ENCODE measurements at places on chromosomes 3 and 15.
A peak's percentile ranks its signal among the peaks of the same experiment; 100 is the strongest.

DNA sequence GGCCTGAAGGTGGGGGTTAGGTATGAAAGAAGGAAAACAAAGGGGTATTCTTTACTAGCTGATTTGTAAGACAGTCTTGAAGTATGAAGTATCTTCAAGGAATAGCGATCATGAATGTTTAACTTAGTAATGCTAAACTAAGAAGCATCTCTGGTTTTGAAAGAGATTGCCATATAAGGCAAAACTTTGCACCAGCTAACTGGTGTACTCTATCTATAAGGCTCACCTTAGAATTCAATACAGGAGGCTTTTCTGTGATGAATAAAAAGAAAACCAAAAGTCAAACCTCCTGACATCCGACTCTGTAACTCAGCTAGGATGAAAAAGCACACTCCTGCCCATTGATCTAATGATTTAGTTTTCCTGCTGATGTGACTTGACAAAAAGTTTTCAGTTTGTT lies 54.7 kb downstream of the FOXP1 start:
- no peak for DNase-seq

DNA sequence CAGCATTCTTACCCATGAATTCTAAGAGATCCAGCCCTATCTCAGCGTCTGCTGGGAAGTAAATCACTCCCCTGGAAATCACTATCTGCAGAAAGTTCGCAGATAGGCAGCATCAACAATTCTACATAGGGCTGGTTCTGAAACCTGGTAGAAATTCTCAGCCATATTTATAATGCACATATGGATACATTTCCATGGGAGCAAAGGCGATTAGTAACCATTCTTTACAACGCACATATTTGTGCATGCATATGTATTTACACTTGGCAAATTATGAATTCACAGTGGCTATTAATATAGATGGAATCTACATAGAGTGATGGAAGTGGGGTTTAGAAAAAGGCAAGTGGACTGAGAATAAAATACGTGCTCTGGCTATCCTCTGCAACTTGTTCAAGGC lies 128.0 kb upstream of the FOXB1 start:
- no peak for DNase-seq

DNA sequence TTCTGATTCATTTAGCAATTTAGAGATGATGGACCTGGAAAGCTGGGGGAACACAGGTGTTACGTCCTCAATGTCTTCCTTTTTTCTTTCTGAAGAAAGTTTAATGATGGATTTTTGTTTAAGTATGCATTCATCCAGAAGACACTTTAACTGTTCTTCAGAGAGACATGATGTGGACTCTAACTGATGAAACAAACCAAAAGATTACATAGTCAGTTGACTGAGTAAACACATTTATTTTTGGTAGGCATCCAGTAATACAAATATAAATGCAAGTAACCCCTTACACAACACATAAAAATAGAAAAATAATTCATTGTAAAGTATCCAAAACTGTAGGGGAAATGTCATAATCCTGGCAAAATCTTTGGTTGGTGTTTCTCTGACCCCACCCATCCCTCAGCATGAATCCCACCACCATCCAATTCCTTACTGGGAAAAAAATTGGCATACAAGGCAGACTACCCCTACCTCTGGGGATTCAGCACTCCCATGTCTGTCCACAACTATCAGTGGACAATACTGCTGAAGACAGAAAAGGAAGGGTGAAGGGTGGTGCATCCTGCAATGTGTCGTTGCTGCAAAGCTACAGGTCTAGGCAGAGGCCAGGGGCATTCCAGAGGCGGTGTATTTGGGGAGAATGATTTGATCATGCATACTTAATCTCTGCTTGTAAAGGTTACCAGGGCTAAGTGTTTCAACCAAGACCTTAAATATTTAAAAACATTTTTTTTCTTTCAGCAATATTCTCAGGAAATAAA lies 37.4 kb downstream of the THBS1 start:
- no peak for DNase-seq

DNA sequence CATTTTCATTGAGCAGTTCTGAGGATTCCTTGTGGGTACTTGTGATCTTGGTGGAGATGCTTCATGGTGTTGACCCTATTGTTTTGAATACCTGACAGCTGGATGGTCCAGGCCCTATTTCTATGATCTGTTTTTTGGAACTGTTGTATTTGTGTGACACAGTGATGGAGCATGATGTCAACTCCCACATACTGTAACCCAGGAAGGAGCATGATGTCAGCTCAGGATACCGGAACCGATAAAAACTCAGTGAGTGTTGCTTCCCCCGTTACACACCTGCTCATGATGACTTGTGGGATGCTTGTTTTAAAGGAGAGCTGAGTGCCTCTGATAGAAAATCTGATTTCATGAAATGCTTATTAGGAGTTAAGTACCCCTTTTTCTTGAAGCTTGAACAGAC lies 45.1 kb downstream of the ZBTB38 start:
- DNase-seq: no peak

DNA sequence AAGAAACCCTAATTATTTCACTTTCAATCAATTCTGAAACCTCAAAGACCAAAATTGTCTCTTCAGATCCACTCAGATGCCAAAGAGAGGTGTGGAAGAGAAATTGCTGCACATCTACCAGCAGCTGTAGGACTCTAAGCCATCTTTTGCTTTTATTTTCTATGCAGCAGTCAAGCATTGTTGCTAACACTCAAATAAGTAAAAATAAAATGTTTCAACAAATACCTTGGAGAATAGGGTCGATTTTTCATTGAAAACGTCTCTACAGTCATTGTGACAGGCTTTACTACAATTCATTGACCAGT lies 66.4 kb upstream of the CFAP20DC start:
- DNase-seq: no peak

GRCh38 chr3:25582242-25582641 lies 82.5 kb downstream of the TOP2B start:
- DNase-seq: peak; percentile 90

- DNase-seq: no peak
These were observed 136.1 kb upstream of the CNTN4 start for GRCh38 chr3:1962396-1963088.

GRCh38 chr15:31001702-31002101 lies 10.3 kb upstream of the MTMR10 start:
- no peak for DNase-seq

DNA sequence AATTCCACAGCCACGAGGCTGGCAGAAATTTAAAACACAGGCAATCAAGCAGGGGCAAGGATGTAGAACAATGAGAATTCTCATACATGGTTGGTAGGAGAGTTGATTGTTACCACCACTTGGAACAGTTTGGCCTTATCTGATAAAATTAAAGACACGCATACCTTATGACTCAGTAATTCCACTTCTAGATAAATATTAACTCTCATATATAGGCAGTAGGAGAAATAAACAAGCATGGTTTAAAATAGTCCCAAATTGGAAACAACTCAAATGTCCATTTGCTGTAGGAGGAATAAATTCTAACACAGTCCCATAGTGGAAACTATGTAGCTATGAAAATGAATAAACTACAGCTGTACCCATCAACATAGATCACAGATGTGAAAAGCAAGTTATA lies 42.3 kb upstream of the USP3 start:
- DNase-seq: no peak

- DNase-seq: no peak
These were observed 35.1 kb upstream of the CCDC80 start for GRCh38 chr3:112675943-112676535.

- DNase-seq: no peak
These were observed 29.0 kb downstream of the ADIPOQ start for GRCh38 chr3:186871403-186871924.

DNA sequence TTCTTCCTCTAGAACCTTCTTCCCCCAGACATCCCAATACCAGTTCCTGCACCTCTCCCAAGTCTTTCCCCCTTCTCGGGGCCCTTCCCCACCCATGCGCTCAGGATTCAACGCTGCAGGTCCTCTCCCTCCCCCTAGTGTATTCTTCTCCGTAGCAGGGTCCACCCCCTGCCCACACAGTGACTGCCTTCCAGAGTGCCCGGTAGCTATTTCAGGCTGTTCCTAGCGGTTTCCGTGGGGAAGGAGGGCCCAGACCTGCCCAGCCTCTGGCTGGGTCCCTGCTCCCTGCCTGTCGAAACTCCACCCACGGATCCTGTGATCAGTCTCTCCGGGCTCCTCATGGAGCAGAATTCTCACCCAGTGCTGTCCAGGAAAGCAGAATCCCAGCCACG lies 45.2 kb upstream of the SEC61A1 start:
- DNase-seq: no peak

DNA sequence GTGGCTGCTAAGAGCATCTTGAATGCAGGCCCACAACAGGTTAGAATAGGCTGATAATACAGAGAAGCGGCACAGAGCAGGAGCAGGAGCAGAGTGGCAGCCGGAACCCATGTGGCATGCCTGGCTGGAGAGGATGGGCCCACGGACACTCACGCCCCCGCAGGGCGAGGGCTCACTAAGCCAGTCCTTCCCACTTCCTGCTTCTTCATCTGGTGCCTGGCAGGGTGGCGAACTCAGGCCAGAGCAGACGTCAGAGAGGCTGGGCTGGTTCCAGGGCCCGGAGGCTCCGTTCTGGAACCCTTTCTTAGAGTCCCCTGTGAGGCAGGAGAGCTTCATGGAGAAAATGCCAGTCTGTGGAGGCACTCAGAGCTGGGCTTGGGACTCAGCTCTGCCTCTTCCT lies 195.1 kb downstream of the NTRK3 start:
- DNase-seq: no peak

GRCh38 chr3:64267721-64268604 lies 42.7 kb upstream of the PRICKLE2 start:
- DNase-seq: peak; percentile 90

DNA sequence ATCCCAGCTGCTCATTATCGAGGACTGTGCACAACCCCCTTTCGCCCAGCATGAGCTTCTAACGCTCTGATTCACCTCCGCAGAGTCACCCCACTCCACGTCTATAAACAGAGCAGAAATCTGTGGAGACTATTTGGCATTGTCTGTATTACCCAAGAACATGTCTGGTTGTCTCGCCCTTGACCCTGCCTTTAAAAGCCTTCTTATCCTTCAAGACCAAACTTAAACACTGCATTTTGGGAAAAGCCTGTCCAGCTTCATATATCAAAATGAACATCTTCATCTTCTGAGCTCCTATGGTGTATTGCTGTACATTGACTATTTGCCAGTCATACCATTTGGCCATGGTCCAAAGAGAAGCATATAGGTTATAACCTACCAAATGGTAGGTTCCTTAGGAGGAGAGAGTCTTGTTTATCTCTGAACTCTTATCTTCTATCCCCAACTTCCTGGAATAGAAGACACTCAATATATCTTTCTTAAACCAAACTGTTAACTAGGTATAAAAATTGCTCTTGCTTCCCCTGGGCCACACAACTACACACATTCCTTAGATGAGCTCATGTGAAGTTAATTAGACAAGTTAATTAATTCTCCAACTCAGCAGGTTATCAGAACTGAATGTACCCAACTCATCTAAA lies 90.1 kb downstream of the FBN1 start:
- DNase-seq: peak; percentile 71

- no peak for DNase-seq
These were observed 9.5 kb downstream of the HMG20A start for GRCh38 chr15:77430213-77430612.

- DNase-seq: no peak
These were observed 243.2 kb downstream of the EDEM1 start for GRCh38 chr3:5430701-5431100.

- no peak for DNase-seq
These were observed 3.6 kb upstream of the IMPDH2 start for GRCh38 chr3:49032646-49033304.

- DNase-seq: no peak
These were observed 74.9 kb downstream of the BTLA start for GRCh38 chr3:112424394-112424793.

DNA sequence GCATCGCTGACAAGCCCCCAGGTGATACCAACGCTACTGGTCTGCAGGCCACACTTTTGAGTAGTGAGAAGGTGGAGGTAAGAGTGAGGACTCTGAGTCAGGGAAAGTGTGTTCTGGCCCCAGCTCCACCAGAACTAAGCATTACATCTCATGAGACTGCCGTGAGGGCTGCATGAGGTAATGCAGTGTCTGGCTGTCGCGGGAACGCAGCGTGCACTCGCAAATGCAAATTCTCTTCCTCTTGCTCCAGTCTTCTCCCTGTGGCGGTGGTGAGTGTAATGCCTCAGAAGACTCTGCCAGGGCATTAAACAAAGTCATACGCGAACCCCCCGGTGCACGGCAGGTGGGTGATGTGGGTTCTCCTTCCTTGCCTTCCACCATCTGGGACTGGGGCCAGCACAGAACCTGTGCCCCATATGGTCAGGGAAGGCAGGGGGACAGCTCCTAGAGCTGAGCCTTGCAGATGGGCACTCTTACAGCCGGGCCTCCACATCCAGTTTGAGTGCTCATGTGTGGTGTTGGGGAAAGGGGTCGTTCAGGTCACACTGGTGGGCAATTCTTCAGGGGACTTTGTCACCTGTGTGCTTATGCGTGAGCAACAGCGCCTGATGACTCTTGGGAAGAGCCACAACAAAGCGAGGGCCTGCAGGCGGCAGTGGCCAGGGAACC lies 175.8 kb downstream of the XXYLT1 start:
- no peak for DNase-seq

DNA sequence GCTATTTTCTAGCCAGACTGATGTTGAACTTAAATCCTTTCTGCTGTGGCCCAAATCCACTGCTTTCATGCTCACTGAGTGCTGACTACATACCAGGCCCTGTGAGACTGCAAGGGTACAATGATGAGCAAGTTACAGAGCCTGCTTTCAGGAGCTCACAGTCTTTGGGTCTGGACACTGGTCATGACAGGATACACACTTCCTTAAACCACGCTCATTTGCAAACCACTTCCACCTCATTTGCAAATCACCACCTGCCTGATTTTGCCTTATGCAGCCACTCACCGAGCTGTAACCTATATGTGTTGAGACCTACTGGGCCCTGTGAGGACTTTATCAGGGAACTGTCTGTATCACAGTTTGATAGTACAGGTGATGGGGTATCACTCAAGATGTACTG lies 50.2 kb upstream of the LRRC58 start:
- no peak for DNase-seq

DNA sequence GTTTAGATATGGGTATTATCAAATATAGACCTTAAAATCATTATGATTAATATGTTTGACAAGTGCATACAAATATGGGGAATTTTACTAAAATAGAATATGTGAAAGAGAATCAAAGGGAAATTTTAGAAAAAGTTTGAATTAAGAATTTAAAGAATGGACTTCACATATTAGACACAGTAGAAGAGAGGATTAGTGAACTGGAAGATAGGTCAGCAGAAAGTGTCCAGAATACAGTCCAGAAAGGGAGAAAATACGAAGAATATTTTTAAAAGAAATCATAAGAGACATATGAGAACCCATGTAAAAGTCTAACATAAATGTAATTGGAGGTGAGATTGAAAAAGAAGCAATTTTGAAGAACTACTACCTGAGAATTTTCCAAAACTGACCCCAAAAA lies 139.9 kb downstream of the DTWD1 start:
- no peak for DNase-seq

Measured in GM03348 (cell line).